ENCODE measurements at places on chromosomes 12 and 14. TPM values are rescaled to one million over a fixed set of nuclear protein-coding genes. Genes with fewer than 3 reads are reported as not detected.

Gene SERPINA12
- not detected for polyA plus RNA-seq

Gene FBLN5
- 12.3 TPM for polyA plus RNA-seq

Gene CCDC184
- polyA plus RNA-seq: 0.45 TPM

Gene RNASE2
- polyA plus RNA-seq: 1.8 TPM

Gene VIPAS39
- 15.2 TPM for polyA plus RNA-seq

Gene CISTR
- not detected for polyA plus RNA-seq

Gene AKAP6
- 14.3 TPM for polyA plus RNA-seq

Gene SMCO2
- polyA plus RNA-seq: not detected

Gene CACNA2D4
- 0.74 TPM for polyA plus RNA-seq

Gene CFAP54
- 0.04 TPM for polyA plus RNA-seq
